ENCODE measurements at places on chromosomes 4 and X.

GRCh38 chr4:147582386-147583060, 34.7 kb upstream of the TMEM184C start:
- no peak for DNase-seq

GRCh38 chr4:72555377-72555831, 13.6 kb downstream of the ADAMTS3 start:
- no peak for DNase-seq

DNA sequence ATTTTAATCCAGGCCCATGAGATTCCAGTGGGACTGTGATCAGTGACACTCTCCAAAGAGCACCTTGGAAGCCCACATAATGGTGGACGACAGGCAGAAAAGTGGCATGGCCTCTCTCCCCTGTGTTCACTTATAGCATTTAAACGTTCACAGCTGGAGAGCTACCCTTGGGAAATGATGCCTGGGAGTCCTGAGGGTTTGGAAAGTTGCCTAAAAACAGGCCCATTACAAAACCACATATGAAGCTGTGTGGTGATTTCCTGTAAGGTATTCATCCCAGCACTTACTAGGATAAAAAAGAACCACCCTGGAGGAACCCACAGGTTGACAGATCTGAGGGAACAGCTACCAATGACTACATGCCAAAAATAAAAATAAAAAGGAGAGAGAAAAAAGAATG, 193.2 kb downstream of the RASL11B start:
- DNase-seq, result no peak

DNA sequence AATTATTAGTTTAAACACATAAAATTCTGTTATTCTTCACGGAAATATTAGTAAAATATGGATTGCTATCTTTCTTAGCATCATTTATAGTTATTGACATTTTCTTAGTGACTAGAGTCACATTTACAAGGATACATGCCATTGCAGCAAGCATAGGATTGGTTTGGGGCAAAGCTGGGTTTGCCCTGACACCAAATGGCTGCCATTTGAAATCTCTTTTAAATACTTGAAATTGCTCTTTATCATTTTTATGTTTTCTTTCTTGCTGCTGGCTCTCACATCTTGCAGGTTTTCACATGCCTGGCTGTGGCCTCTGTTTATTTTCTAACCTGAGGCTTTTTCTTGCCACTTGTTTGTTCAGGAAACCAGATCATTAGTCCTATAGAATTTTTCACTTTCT, 39.9 kb downstream of the EGF start:
- no peak for DNase-seq

- DNase-seq, result no peak
Observed at GRCh38 chrX:40424259-40424658, 156.5 kb upstream of the ATP6AP2 start.

DNA sequence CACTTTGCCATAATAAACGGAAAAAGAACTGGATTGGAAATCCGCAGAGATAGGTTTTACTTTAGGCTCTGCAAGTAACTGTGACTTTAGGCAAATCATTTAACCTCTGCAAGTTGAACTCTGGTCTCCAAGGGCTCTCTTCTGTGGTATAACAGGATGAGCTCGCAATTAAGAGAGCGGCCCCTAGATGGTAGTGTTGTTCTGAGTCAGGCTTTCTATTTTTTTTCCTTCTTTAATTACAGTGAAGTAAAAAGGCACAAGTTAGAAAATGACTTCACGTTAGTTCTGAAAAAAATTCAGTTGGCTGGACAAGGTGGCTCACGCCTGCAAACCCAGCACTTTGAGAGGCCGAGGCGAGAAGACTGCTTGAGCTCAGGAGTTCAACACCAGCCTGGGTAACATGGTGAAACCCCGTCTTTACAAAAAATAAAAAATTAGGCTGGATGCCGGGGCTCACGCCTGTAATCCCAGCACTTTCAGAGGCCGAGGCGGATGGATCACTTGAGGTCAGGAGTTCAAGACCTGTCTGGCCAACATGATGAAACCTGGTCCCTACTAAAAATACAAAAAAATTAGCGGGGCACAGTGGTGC, 18.0 kb downstream of the RPS3A start:
- no peak for DNase-seq

- DNase-seq, result no peak
Observed at GRCh38 chr4:128861856-128862518, 52.5 kb downstream of the JADE1 start.

DNA sequence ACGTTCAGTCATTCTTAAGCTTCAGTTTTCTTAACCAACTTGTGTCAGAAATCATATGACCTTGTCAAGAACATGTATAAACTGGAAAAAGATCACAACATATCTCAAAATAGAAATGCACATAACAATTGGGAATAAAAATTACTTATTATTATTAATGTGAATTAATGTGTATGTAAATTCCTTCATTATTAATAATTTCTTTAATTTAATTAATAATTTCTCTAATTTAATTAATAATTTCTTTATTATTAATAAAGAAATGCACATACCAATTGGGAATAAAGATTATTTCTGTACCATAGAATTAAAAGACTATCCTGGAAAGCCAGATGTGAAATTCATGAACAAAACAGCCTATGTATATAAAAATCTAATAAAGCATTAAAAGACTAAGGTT, 718.5 kb upstream of the PCDH7 start:
- DNase-seq, result no peak

DNA sequence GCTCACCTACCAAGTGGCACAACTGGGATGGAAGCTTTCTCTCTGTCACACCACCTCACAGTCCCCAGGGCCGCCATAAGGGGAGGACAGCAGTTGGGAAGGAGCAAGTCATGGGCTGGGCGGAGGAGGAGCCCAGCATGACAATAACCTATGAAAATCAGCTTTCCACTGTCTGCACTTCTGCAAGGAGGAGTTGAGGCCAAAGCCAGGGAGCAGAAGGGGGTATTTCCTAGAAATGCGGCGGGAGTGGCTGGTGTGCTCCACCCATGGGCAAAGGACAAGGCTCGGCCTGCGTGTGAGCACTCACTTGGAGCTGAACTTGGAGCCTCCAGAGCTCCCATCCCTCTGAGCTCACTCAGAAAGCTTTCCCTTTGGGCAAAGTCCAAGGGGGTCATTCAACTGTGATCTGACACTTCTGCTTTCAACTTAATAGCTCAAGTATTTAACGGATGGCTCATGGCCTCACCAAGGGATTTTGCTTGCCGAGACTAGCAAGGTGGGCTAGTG, 18.5 kb downstream of the APLN start:
- no peak for DNase-seq

- no peak for DNase-seq
Observed at GRCh38 chr4:55359397-55359916, 13.4 kb downstream of the SRD5A3 start.
